ENCODE measurements at places on chromosomes 11 and 22. TPM values are rescaled to one million over a fixed set of nuclear protein-coding genes. Genes with fewer than 3 reads are reported as not detected.

TXNRD2 gene
- 104 TPM for total RNA-seq

OR52N4 gene
- not detected for total RNA-seq

GRCh38 chr11:80698637-80699036 is 1257.8 kb upstream of the TENM4 start:
- no peak for DNase-seq

MGAT3 gene
- 0.05 TPM for total RNA-seq

DNA sequence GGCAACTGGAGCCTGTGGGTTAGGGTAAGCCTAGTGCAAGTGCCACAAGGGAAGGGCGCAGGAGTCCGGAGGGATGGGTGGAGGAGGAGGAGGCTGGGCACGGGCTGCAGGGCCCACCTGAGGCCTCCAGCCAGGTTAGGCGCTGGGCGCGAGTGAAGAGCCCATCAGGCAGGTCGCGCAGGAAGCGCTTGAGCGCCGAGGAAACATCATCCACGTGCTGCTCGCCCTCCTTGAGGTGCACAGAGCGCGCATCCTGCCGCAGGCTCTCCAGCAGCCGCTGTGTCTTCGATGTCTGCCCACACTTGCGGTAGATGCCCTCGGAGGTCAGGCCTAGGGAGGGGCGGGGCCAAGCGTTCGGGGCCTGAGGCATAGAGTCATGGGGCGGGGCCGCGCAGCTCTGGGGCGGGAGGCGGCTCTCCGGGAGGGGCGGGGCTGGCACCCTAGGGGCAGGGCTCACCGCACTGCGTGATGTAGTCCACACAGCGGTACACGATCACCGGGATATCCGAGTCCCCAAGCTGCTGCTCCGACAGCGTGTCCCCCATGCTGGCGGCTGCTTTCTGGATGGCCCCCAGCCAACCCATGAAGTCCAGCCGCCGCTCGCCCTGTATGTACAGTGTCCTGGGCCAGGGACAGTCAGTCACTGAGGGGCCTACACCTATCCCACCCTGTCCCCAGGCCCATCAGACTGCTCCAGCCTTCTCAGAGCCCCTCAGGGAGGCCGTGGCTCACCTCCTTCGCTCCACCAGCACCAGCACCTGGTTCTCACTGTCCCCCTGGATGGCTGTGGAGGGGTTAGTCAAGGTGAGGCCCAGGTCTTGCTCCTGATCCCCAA is 22.9 kb upstream of the PDE2A start:
- DNase-seq = no peak

- no peak for DNase-seq
These were observed 135.1 kb upstream of the PITPNB start for GRCh38 chr22:28053896-28054818.

GRCh38 chr11:95093548-95093947 is 3.9 kb downstream of the ENDOD1 start:
- no peak for DNase-seq

LIF gene
- 16.6 TPM for total RNA-seq

APLNR gene
- 0.10 TPM for total RNA-seq

DNA sequence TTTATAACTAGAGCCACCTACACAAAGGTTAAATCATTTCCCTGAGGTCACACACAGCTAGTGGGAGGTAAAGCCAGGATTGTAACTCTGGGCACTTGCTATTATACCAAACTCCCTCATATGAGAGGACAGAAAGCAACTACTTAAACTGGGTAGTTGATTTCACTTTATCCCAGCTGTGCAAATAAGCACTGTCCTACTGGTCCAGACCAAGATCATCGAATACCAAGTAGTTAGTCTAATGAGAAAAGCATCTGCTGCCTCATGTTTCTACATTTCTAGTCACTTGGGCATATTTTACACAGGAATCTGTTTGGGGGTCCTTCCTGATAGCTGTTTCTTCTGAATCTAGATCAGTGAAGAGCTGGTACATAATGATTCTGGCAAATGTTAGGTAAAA is 178.6 kb upstream of the NARS2 start:
- DNase-seq = no peak

ALG9 gene
- total RNA-seq = 22.7 TPM

DNA sequence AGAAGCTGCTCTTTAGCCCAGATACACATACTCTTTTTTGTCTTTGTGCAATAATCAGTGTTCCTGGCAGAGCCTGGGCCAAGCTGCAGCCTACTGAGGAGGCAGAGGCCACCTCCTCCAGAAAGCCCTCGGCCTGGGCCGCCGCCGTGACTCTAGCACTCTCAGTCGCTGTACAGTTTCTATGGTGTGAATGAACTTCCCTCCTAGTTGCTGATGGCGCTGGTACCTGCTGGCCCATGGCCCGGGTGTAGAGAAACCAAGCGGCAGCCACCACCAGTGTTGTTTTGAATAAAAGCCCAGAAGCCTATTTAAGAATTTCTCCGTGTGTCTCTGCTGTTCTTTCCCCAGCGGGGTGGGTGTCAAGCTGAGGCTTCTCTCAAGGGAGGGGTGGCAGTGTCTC is 118.9 kb downstream of the CACNA1I start:
- DNase-seq = no peak

GRCh38 chr11:122050021-122050690 is 65.9 kb downstream of the BLID start:
- no peak for DNase-seq

DNA sequence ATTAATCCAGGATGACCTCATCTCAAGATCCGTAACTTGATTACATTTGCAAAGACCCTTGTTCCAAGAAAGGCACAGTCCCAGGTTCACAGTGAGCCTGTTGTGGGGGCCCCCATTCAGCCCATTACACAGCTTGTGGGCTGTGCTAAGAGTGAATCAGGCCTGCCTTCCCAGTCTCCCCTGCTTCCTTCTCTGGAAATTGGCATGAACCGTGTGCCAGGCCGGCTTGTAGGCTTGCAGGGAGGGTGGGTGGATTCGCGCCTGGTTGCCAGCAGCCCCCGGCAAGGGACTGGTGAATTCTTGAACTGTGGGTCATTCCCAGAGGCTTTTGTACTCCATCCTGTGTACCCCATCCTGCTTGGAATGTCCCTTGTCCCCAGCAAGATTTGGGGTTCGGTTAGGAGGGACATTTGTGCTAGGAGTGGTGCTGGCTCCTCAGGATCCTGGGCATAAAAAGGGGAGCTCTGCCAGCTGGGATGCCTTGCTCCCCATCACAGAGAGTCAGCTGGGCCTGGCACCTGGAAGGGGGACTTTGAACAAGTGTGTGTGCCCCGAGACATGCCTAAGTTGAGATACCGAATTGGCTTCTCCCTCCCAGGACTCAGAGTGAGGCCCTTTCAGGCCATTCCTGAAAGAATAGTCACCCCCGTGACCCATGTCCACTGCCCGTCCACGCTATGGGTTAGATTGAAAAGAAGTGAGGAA is 818.2 kb downstream of the BRD1 start:
- no peak for DNase-seq

DNA sequence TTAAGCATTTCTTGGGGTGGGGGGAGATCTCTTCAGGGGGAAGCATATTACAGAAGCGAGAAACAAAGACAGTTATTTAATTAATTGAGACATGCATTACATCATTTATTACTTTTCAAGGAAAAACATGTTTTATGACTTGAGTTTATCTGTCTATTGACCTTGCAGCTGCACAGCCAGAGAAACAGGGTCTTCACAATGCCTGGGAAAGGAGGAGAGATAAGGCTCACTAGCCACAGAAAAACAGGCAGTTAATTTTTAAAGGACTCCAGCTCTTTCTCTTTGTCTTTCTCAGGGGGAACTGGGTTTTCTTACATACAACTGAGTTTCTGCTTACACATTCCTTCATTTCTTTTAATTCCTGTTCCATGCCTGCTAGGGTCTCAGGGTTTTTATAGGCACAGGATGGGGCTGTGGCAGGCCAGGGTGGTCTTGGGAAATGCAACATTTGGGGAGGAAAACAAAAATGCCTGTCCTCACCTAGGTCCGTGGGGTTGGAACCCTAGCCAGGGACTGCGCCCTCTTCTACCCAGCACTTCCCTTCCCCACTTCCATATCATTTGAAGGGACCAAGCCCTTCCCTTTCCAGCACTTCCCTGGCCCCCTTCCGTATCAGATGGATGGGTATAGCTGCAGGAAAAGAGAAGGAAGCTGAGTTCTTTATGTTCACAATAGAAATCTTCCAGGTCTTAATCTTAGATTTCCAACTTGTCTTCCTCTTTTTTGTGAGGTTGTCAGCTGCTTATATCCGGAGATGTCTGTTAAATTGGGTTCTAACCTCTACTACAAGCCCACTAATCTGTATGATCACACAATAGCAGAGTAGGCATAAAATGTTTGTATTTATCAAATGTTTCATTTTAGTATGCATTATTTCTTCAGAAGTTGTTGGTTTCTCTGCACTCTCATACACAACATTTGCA is 38.3 kb downstream of the BIRC2 start:
- no peak for DNase-seq

KLHDC7B gene
- not detected for total RNA-seq
